G401 (cell line): ENCODE measurements at places on chromosomes 13 and 19. TPM values are rescaled to one million over a fixed set of nuclear protein-coding genes. Genes with fewer than 3 reads are reported as not detected.
A peak's percentile ranks its signal among the peaks of the same experiment; 100 is the strongest.

Gene CALR3
- total RNA-seq = not detected in 2 replicates

GRCh38 chr19:12639901-12640613, 26.5 kb downstream of the MAN2B1 start:
- peak; percentile 84 for DNase-seq

DNA sequence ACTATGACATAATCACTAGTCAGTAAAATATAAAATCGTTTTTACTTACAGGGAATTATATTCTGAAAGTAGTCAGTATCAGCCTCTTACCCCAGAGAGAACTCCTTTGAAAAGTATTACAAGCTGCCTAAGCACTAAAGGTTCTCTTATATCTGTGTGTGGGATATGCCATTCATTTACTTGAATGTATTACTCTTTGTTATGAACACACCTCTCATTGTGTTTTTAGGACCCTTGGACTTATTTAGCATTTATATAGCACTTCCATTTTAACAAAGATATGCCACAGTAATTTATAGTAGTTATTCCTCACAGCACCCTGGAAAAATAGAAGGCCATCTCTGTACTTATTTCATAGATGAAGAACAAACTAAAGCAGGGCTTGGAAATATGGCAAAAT, 1178.0 kb downstream of the OLFM4 start:
- no peak for DNase-seq

DNA sequence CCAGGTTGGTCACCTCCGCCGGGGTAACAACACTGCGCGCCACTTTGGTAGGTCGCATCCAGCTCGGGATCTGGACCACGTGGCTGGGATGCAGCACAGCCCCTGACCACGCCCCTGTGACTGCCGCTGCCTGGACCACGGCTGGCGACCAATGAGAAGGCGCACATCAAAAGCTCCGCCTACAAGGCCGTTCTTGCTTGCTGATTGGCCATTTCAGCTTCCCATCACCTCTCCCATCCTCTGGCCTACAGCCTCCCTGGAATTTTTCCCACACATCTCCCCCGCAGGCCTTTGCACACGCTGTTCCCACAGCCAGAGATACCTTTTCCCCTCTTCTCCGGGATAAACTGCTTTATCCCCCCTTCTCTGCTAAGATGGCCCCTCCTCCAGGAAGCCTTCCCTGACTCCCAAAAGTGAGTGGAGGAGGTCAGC, 12.5 kb upstream of the MAP1S start:
- peak; percentile 91 for DNase-seq

DNA sequence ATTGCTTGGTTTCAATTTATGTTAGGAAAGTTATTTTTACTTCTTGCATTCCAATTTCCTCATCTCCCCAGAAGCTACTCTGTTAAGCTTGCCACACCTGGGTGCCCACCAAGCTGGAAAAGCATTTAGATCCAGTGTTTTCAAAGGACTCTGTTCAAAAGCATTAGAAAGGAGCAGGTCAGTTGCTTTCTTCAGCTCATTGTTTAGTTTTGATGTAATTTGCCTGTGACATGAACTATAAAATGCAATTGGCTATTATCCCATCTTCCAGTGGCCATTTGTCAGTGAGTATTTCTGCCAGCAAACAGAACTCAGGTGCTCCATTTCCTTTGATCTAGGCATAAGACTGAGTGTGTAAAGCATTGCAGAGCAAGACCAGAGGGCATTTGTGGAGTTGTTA, 46.7 kb upstream of the RNF113B start:
- peak; percentile 21 for DNase-seq

- no peak for DNase-seq
Observed at GRCh38 chr19:46696052-46696451, 20.9 kb downstream of the PRKD2 start.

Gene SELENOV
- total RNA-seq = 4.1 and 27.2 TPM in 2 replicates

GRCh38 chr13:105319875-105320274, 1215.6 kb downstream of the EFNB2 start:
- DNase-seq = no peak

Gene CHAF1A
- 39.4 and 46.0 TPM in 2 replicates for total RNA-seq

DNA sequence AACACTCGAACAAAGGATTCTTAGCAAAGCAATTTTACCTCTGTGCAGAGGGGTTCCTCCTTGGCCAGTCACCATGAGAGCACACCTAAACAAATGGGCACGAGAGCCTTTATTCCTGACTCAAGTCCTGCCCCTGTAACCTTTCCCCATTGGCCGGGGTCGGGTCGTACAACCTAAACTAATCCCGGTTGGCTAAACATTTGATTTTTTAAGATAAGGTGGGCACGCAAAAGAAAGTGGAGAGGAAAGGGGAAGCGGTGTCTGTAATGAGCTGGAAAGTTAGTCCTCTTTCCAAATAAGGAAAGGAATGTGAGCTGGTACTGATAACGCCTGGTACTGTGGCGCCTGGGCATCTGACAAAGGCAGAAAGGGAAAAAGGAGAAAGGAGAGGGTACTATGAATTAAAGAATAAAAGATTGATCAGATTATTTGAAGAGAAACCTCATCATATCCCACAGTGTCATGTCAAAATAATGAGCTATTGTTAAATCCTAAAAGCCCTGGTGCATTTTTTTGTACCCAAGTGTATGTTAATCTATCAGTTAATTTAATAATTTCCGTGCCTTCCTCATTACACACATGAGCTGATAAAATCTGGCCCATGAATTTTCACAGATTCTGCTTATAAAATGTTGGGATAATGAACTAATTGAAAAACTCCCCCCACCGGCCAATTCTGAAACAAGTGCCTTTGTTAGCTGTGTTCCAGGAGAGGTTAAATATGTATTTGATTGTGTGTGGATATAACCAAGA, 335.7 kb downstream of the RFC3 start:
- peak; percentile 45 for DNase-seq

DNA sequence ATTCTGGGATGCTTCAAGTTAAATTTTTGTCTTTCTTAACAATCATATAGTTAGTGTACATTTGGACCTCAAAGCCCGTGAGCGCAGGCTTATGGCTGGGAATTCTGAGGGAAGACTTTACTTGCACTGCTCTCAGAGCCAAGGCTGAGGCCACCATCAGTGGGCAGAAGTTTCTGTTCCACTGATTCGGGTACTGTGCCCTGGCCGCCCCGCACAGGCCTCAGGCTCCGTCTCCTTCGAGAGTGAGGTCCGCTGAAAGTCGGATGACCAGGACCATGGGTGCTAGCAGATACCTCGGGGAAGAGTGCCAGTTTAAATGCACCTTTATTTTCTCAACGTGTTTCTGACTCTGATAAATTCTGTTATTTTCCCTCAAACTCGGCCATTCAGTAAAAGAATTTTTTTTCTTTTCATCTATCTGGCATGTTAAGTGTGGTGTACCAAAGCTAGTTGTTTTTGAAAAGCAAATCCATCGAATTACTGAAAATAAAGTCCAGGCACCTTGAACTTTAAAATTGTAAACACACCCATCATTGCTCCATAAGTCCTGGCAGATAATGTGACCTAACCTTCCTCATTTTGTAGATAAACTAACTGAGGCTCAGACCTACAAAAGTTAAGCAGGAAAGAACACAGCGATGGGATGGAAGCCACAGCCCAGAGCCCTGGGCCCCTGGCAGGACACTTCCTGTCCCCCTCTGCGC, 126.7 kb downstream of the SOX1 start:
- no peak for DNase-seq

DNA sequence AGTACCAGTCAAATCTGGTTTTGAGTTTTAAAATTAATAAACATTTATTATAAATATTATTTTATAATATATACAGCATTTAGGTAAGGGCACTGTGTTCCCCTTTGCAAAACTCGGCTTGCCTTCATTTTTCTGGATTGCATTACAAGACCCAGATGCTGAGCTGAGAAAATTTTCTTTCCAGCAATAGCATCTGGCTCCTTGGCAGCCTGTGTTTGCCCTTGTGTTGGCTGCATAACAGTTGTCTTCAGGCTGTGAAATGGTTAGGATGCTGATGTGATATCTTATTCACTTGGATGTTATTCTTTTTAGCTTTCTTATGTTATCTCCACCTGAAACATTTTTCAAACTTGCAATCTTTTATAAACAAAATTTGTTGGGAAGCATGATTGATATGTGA, 784.4 kb downstream of the DACH1 start:
- DNase-seq = no peak

- DNase-seq = no peak
Observed at GRCh38 chr13:75365724-75366173, 116.2 kb downstream of the TBC1D4 start.

Gene PEAK3
- not detected in 2 replicates for total RNA-seq

DNA sequence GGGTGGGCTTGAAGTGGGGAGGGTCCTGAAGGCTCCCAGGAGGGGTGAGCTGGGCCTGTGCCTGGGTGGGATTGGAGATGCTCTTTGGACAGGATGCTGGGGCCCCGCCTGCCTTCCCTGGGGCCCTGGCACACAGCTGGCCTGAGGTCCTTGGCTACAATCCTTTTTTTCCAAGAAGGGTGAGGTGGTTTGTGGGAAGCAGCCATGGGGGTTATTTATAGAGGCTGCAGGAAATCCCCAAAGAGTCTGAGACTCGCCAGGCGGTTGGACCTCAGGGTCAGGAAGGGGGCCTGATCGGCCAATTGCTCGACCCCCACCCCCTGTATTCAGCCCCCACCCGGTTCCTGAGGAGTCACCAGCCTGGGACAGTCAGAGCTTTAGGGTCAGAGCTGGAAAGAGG, 10.0 kb downstream of the GTPBP3 start:
- no peak for DNase-seq

Gene IL11
- 6.5 and 8.4 TPM in 2 replicates for total RNA-seq

GRCh38 chr13:77991003-77991402, 72.4 kb upstream of the EDNRB start:
- no peak for DNase-seq

GRCh38 chr13:107864543-107865317, 350.6 kb downstream of the LIG4 start:
- peak; percentile 25 for DNase-seq

Gene CEACAM20
- not detected in 2 replicates for total RNA-seq

Gene ZNF550
- 5.9 and 6.3 TPM in 2 replicates for total RNA-seq

Gene CTXN1
- 27.0 and 27.3 TPM in 2 replicates for total RNA-seq

DNA sequence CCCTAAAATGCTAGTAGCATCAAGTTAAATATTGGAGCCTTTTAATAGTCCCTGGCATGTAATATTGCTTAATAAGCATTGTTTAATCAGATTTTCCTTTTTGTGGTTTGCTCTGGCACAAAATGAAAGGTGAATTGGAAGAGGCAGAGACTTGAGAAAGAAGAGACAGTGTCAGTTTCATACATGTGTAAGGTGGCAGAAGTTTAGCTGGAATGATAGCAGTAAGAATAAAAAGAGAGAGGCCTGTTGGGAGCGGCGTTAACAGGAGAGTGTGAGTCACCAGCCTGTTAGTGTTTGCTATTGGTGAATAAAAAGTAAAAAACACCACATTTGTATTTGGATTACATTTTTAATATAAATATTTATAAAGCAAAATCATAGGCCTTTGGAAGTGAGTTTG, 145.3 kb downstream of the PDS5B start:
- no peak for DNase-seq

Gene SYDE1
- total RNA-seq = 43.0 and 56.5 TPM in 2 replicates

GRCh38 chr19:47111006-47111621, 2.5 kb downstream of the ZC3H4 start:
- peak; percentile 48 for DNase-seq

- DNase-seq = no peak
Observed at GRCh38 chr13:96229356-96229755, 139.4 kb downstream of the HS6ST3 start.

- DNase-seq = no peak
Observed at GRCh38 chr13:27556109-27556508, 64.2 kb downstream of the LNX2 start.

Gene NFIX
- 0.86 and 3.6 TPM in 2 replicates for total RNA-seq

- peak; percentile 23 for DNase-seq
Observed at GRCh38 chr19:41264581-41265394, 616 bp downstream of the HNRNPUL1 start.

DNA sequence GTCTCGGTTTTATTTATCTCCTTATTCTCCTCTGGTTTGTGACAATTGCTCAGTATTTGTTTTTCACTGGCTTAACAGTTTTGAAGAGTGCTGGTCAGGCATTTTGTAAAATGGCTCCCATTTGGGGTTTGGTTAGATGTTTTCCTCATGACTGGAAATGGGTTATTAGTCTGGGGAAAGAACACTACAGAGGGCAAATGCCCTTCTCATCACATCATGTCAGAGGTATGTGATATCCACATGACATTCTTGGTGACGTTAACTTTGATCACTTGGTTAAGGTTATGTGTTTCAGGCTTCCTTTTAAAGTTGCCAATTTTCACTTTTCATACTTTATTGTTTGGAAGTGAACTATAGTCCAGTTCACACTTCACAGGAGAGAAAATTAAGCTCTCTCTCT, 74.8 kb upstream of the KLHL1 start:
- no peak for DNase-seq

DNA sequence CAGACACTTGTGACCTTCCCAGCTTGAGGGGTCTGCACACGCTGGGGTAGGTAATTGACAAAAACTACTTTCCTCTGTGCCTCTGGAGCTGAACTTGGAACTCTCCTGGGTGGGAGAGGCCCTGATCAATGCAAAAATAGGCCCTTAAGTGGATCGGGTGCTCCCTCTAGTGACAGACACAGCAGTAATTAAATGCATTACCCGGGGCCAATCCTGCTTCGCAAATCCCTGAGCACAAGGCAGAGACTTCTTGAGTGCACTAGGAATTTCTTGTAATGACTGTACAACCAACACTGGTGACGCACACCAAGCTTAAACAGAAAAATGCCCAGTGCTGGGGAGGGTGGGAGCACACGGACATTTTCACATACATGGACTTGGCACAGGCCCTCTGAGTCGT, 10.6 kb upstream of the UBE2S start:
- peak; percentile 70 for DNase-seq

Gene C19orf44
- total RNA-seq = 7.3 and 8.9 TPM in 2 replicates

Gene CRX
- 0.34 and 0.68 TPM in 2 replicates for total RNA-seq

DNA sequence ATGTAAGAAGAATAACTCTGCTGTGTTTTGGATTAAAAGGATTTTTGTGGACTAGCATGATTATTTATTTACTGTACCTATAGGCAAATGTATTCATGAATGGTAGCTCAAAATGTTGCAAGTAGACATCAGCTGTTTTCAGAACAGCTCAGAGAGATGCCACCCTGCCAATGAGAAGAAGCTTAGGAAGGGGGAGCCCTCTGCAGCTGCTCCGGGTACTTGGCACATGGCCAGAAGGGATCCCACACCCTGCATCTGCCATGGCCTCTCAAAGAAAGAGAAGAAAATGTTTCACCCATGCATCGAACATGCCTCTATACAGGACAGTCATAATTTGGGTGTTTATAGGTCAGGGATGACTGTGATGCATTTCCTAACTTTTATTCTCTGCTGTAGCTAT, 30.5 kb upstream of the MBNL2 start:
- DNase-seq = no peak

- peak; percentile 72 for DNase-seq
Observed at GRCh38 chr13:101785858-101786257, 333.4 kb downstream of the ITGBL1 start.

- DNase-seq = no peak
Observed at GRCh38 chr13:57925751-57926150, 294.2 kb downstream of the PCDH17 start.

GRCh38 chr19:34493649-34494044, 12.1 kb downstream of the WTIP start:
- no peak for DNase-seq

- peak; percentile 90 for DNase-seq
Observed at GRCh38 chr13:24995225-24995804, 100.6 kb upstream of the PABPC3 start.

- DNase-seq = no peak
Observed at GRCh38 chr13:23185542-23185941, 4.8 kb downstream of the SGCG start.

Gene ZNF296
- not detected in 2 replicates for total RNA-seq
